AG09309 (cell line): ENCODE measurements at places on chromosomes 6 and 20.

DNA sequence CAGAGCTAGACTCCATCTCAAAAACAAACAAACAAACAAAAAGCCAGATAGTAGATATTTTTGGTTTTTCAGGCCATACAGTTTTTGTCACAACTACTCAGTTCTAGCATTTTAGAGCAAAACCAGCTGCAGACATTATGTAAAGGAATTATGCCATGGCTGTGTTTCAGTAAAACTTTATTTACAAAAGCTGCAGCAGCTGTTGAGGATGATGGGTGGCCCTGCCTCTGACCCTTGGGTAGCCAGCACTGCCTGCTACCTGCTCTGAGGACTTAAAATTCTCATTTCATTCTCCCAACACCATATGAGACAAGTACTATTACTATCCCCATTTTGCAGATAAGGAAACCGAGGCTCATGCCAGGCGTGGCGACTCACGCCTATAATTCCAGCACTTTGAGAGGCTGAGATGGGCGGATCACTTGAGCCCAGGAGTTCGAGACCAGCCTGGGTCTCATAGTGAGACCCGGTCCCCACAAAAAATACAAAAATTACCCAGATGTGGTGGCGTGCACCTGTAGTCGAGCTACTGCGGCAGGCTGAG is 56.3 kb downstream of the RIPOR3 start:
- no peak for DNase-seq

- no peak for DNase-seq
Measured at GRCh38 chr6:90431576-90431975, 134.9 kb upstream of the BACH2 start.

DNA sequence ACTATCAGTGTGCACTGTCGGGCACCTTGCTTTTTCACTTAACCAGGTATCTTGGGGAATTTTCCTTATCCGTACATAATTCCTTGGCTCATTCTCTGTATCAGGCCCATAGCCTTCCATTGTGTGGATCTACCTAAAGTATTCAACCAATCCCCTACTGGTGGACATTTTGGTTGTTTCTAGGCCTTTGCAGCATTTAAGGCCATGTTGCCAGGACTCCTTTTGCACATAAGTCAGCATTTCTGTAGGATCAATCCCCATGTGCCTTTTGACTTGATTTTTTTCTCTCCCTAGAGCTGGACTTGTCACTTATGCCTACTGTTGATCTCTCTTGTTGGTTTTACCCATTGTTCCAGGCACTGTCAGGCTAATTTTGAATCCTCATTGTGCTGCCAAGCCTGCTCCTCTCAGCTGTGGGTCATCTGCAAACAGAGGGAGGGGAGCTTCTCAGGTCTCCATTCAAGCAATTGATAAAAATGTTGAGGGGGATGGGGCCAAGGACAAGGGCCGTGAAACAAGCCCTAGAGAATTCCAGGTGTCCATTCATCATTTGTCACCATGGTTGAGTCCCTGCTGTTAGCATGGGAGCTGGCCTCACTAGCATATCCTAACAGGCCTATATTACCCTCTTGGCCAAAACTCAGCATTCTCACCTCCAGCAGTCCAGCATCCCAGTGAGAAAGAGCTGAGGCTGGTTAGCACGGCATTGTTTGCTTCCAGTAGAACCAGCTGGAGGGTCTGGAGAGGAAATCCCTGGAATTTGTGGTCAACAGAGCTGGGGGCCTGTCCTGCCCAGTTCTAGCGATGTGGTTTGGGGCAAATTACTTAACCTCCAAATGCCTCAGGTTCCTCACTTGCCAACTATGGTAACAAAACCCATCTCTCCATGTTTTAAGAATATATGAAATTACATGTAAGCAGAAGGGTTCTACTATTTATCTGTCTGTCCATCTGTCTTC is 178.4 kb downstream of the MRPL14 start:
- peak; percentile 38 for DNase-seq

DNA sequence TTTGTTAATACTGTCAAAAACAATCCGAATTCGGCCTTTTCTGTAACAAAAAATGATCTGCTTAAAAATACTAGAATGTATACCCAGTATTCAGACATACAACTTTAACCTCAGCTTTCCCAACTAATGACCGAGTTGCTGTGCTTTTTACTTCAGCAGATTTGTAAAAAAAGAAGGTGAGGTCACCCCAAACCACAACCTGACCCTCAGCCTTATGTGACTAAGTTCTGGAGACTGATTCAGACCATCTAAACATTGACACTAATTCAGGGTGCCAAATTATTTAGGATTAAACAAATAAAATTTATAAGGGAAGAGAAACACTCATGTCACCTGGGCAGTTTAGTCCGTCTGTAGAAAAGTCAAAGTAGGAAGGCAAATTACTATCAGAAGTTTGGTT is 7.7 kb downstream of the CCN6 start:
- no peak for DNase-seq

DNA sequence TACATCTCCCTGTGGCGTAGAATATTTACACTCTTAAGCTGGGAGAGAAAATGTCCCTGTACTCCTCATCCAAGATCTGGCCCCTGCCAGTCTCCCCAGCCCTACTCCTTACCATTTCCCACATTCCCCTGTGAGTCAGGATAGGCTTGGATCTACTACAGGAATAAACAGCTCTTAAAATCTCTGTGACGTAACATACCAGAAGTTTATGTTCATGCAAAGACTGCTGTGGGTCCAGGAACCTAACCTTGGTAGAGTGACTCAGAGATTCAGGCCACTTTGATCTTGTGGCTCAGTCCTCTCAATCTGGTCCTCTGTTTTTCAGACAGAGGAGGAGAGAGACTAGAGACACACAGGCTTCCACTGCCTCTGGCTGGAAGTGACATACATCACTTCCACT is 38.5 kb upstream of the GPR6 start:
- no peak for DNase-seq

- DNase-seq = no peak
Measured at GRCh38 chr6:23927935-23928334, 198.1 kb upstream of the NRSN1 start.

- DNase-seq = no peak
Measured at GRCh38 chr20:42985628-42986027, 204.1 kb downstream of the PTPRT start.

- DNase-seq = peak; percentile 84
Measured at GRCh38 chr6:121794630-121795029, 359.2 kb downstream of the GJA1 start.

- DNase-seq = no peak
Measured at GRCh38 chr6:2616811-2617210, 133.9 kb downstream of the MYLK4 start.

- no peak for DNase-seq
Measured at GRCh38 chr6:82371799-82372546, 8.4 kb downstream of the TPBG start.

GRCh38 chr6:127345521-127345920 is 2.1 kb upstream of the ECHDC1 start:
- no peak for DNase-seq

DNA sequence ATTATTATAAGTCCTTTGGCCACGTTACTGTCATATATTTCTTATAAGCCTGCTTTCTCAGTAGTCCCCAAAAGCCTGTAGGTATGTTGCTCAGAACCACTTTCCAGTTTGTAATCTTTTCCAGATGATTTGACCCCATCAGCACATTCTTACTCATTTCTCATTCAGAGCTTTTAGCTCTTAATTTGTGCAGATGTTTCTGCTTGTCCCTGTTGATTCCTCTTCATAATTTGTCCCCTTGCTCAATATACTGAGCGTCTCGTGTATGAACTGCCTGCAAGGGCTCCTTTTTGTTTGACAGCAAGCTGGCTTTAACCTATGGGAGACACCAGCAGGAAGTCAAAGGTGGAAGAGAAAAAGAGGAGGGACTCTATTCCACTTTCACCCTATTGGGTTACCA is 733.8 kb upstream of the GJE1 start:
- peak; percentile 13 for DNase-seq

DNA sequence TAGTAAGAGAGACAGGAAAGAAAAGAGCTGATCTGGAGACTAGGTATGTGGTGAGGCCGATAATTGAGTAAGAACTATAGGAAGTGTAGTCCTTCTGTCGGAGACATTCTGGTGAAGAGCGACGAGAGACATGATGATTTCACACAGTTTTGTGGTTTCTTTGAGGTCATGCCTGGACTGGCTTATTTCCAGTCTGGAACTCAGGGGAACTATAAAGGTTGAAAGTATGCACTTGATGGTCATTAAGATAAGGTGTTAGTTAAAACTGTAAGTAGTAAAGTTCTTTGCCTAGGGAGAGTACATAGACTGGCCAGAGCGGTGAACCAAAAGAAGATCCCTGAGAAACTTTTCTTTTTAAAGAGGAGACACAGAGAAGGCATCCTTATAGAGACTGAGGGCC is 68.8 kb downstream of the RFX6 start:
- no peak for DNase-seq

- no peak for DNase-seq
Measured at GRCh38 chr6:13375360-13375878, 47.1 kb upstream of the TBC1D7 start.

GRCh38 chr20:50240092-50240491 is 49.5 kb downstream of the CEBPB start:
- no peak for DNase-seq

DNA sequence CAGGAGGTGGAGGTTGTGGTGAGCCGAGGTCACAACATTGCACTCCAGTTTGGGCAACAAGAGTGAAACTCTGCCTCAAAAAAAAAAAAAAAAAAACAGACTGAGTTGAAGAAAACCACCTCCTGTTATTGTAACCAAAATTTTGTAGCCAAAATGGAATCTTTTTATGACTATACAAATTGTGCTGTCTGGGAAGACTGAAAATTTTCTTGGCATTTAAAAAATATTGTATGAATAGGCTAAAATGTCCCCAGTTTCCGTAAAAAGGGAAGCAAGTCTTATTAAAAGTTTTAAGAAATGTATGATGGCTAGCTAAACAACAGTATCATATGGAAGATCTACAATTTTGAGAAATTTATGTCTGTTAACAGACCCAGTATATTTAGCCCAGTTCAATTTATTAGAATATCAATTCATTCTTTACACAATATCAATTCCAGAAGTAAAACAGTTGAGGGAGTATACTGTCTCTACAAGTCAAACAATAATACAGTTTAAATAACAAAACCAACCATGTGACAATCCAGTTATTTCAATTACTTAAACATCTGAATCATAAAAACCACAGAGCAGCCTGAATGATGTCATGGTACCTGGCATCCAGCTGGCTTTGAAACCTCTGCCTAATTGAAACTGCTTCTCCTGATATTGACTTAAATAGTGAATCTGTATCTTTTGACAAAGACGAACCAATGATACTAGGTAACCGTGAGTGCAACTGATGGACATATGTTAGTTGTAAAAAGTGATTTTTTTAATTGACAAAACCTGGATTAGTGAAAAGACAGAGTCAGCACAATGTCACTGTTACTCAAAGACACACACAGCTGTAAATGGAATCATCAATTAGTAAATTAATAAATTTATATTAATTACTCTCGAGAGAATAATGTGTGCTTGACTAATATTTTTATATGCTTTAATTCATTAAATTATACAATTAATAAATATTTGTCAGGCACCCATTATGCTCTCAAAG is 166.6 kb upstream of the MARCKS start:
- peak; percentile 68 for DNase-seq

GRCh38 chr20:47061549-47061948 is 166.9 kb downstream of the EYA2 start:
- no peak for DNase-seq

DNA sequence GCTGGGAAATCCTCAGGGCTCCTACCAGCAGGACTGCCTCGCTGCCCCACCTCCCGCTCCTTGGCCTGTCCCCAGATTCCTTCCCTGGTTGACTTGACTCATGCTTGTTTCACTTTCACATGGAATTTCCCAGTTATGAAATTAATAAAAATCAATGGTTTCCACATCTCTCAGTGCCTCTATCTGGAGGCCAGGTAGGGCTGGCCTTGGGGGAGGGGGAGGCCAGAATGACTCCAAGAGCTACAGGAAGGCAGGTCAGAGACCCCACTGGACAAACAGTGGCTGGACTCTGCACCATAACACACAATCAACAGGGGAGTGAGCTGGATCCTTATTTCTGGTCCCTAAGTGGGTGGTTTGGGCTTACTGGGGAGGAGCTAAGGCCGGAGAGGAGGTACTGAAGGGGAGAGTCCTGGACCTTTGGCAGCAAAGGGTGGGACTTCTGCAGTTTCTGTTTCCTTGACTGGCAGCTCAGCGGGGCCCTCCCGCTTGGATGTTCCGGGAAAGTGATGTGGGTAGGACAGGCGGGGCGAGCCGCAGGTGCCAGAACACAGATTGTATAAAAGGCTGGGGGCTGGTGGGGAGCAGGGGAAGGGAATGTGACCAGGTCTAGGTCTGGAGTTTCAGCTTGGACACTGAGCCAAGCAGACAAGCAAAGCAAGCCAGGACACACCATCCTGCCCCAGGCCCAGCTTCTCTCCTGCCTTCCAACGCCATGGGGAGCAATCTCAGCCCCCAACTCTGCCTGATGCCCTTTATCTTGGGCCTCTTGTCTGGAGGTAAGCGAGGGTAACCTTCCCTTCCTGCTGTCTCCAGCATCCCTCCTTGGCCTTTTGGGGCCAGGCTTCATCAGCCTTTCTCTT is at the start of gene CFB:
TSS of gene CFB (plus strand) at position 589 of the 863 bp plus-strand sequence. CDS start at position 716, 127 bp downstream.
- DNase-seq = peak; percentile 46

DNA sequence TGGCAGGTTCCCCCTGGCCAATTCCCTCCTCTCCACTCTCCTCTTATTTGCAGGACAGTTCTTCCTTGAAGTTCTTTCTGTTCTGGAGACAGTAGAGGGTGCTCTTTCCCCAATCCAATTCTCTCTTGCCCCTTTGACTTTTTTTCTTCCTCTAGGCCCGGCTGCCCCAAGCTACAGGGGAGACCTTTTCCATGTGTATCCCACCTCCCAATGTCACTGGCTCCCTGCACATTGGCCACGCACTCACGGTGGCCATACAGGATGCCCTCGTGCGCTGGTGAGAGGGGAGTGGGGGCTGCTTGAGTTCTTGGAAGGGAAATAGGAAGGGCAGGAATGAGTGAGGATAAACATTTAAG is 1.5 kb downstream of the VARS2 start:
- peak; percentile 23 for DNase-seq

- no peak for DNase-seq
Measured at GRCh38 chr6:50145125-50145524, 95.4 kb upstream of the DEFB112 start.

DNA sequence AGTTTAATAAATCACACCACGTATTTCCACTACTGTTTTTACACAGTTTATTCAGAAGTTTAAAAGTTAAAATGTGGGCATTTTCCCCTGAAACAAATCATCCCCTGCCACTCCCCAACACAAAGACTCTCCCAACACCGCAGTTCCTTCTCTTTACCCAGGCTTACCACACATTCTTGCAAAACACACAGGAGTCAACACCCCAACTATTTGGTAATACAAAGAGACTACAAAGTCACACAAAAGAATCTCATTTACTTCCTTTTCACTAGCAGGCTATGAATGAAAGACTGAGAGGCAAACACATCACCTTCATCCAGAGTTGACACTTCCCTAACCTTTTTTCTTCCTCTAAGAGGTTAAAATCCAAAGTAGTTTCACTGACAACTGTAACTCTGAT is 51.1 kb downstream of the KCTD20 start:
- DNase-seq = peak; percentile 17

- no peak for DNase-seq
Measured at GRCh38 chr6:41434803-41435481, 99.5 kb downstream of the NCR2 start.

DNA sequence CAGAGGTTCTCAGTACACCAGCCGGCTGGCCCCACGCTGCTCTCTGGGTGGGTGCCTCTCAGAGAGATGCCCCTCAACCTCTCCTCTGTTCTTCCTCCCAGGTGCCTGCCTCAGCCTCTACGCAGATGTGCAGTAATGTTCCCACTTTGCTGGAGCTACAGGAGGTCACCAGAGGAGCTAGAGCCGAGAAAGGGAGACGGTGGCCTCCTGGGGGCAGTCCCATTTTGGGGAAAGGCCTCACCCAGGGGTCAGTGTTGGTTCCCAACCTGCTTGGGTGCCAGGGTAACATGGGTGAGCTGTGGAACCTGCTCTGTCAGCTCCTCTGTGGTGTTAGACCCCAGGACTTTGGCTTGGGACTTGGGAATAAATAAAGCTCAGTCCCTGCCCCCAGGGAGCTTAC is 145.3 kb upstream of the MLN start:
- no peak for DNase-seq
